ENCODE measurements at places on chromosomes 6 and 20.

- DNase-seq: no peak
Measured at GRCh38 chr6:130577178-130577919, 211.5 kb downstream of the TMEM200A start.

GRCh38 chr20:57156011-57156729 is 110.3 kb downstream of the BMP7 start:
- DNase-seq: no peak

DNA sequence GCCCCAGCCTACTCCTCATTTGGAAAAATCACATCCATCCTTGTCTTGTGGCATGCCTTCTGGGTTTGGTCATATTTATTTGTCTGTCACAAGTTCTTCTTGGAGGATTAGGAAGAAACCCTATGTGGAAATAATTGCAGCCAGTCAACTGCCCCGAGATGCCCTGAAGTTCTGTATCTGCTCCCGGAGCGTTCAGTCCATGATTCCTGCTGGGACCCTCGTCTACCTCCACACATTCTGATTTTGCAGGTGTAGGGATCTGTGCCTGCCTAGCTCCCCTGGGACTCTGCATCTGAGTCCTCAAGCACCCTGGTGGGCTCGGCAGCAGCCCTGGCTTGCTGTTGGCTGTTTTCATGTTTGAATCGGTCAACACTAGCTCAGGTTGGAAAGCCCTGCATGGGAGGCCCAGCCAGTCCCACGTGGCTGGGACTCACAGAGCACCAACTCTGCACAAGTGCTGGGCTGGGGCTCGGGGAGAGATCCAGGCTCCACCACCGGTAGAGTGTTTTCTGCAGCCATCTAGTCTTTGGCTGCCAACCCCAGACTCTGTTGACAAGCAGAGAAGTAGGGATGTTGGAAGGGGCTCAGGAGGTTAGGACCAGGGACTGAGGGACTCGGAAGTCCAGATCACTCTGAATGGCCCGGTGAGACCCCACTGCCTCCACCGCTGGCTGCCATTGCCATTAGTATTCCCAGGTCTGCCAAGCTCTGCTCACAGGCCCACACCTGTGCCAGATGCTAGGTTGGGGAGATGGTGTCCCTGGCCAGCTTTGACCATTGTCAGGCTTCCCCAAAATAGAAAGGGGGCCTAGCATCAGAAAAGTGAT is 183.5 kb upstream of the CST7 start:
- DNase-seq: no peak

- DNase-seq: no peak
Measured at GRCh38 chr20:43293068-43293786, 103.5 kb upstream of the PTPRT start.

GRCh38 chr6:73823046-73823735 is 127.2 kb downstream of the CD109 start:
- DNase-seq: no peak

GRCh38 chr20:3423126-3423525 is 15.7 kb upstream of the DNAAF9 start:
- DNase-seq: no peak

GRCh38 chr6:64220801-64221200 is 585.2 kb downstream of the PHF3 start:
- no peak for DNase-seq

DNA sequence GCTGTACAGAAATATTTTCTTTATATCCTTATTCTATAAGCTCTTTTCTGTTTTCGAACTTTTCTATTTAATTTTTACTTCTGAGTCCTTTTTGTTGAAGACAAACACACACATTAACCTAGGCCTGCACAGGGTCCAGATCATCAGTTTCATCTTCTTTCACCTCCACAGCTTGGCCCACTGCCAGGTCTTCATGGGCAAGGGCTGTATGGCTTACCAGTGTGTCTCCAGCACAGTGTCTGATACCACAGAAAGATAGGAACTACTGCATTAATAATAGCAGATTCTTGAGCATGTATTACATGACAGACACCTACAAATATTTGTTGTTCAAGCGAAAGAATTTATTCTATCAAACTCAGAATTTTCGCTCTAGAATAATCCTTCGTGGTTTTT is 24.4 kb downstream of the QKI start:
- peak; percentile 21 for DNase-seq

DNA sequence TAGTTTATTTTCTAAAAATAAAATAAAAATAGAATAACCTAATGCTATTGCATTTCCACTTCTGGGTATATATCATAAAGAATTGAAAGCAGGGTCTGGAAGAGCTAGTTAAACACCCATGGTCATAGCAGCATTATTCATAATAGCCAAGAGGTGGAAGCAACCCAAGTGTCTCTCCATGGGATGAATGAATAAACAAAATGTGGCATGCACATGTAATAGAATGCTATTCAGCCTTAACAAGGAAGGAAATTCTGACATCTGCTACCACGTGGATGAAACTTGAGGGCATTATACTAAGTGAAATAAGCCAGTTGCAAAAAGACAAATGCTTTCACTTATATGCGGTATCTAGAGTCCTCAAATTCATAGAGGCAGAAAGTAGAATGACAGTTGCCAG is 130.8 kb downstream of the TIAM2 start:
- DNase-seq: no peak

GRCh38 chr6:6635291-6635690 is 46.8 kb downstream of the LY86 start:
- DNase-seq: no peak

DNA sequence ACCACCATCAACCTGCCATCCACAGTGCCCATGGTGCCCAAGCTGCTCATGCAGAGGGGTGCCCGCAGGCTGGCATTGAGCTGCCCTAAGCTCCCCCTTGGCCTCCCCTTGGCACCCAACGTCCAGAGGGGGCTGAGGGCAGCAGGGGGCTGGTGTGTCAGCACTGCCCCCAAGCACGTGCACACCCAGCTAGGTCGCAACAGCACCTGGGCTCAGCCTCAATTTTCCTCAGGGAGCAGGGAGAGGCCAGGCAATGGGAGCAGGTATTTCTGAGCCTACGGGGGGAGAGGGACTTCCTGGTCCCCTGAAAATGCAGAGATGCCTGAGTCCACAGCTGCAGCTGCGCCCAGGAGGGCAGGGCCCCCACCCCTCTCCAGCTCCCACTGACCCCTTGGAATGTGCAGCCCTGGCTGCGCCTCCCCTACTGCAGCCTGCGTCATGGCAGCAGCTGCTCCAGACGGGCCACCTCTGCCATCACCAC is 204.2 kb downstream of the ANKRD60 start:
- no peak for DNase-seq

GRCh38 chr20:48635791-48636267 is 192.0 kb downstream of the PREX1 start:
- peak; percentile 61 for DNase-seq

DNA sequence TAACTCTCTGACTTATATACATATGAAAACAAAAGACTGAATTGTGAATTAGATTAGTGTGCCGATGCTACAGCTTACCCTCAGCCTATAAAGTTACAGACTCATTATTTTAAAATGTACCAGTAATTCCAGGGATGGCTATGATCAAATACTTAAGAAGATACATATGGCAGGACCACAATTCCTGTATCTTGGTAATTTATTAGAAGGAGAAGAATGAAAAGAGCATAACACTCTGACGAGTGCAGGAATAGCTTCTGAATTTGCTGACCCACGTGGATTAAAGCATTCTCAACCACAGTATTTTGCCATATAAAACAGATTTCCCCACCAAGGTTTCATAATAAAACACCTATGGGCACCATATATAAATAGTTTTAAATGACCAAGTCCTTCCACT is 368.5 kb upstream of the RUNX2 start:
- DNase-seq: no peak

DNA sequence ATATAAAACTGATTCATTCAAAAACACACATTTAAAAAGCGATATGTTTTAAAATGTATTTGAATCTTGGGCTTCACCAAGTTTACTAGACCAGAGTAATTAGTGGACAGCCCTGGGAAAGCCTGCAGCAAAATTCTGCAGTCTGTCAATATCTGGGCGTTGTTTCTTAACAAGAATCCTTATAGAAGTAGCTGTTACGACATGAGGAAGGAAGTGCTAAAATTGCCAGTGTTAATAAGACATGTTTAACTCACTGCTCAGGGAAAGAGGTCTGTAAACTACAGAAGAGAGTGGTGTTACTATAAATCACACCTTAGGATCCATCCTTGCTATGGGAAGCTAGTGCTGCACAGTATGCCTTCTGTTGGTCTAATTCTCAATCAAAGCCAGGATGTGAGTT is 120.6 kb downstream of the TBX18 start:
- DNase-seq: no peak

- no peak for DNase-seq
Measured at GRCh38 chr20:58014628-58015315, 213.7 kb downstream of the ANKRD60 start.

DNA sequence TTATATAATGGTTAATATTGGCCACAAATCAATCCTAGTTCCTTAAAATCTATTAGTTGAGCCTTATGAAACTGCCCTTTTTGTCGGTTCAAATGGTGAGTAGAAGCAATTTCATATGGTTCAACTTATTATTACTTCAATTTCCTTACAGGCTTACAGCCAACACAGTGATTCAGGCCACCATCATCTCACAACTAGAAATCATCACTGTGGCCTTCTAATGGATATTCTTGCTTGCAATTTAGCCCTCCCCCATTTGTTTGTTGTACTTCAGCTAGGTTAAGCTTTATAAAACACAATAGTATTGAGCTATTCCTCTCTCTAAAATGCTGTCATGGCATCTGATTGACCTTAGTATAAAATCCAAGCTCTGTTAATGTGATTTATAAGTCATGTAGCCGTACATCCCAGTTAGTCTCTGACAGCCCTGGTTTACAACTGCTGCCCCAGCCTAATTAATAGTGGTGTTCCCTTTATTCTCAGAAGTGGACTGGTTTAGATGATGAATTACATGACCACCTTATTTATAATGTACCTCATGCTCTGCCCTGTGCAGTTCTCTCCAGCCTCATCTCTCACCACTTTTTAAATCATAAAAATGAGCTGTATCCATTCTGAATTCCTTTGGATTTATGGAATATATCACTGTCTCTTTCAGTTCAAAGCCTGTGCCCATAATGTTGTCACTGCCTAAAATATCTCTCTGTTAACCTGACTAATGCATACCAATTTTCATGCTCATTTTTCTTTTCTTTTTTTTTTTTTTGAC is 36.7 kb downstream of the LAMA2 start:
- no peak for DNase-seq

GRCh38 chr6:164133095-164133494 is 718.6 kb downstream of the QKI start:
- DNase-seq: no peak

- no peak for DNase-seq
Measured at GRCh38 chr6:13261464-13261994, 66.8 kb downstream of the TBC1D7 start.

GRCh38 chr6:8420031-8420588 is 15.2 kb downstream of the SLC35B3 start:
- no peak for DNase-seq

- no peak for DNase-seq
Measured at GRCh38 chr6:99602520-99603420, 3.9 kb upstream of the PRDM13 start.

GRCh38 chr20:56735084-56735642 is 106.1 kb downstream of the TFAP2C start:
- no peak for DNase-seq

DNA sequence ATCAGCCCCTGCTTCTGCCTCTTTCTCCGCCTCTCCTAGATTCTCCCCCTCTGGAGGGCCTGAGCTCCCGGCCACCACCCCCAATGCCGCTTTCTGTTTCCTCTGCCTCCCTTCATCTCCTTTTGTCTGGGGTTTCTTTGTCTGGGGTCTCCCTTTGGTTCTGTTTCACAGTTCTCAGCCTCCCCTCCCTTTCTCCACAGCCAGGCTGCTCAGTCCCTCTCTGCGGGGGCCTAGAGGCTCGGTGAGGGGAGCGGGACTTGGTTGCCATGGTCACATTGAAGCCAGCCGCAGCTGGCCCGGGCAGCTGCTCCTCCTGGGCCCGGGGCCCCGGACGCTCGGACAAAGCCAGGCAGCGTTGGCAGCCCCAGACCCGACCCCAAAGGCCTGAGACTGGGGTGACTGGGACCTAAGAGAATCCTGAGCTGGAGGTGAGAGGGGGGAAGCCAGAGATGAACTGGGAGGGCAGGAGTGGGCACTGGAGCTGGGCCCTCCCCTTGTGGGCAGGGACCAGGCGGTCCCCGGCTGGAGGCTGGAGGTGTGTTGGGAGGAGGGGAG is 3.5 kb upstream of the DDR1 start:
- no peak for DNase-seq

- no peak for DNase-seq
Measured at GRCh38 chr6:6287415-6287814, 33.0 kb downstream of the F13A1 start.

- no peak for DNase-seq
Measured at GRCh38 chr6:16759181-16759645, 2.0 kb downstream of the ATXN1 start.

DNA sequence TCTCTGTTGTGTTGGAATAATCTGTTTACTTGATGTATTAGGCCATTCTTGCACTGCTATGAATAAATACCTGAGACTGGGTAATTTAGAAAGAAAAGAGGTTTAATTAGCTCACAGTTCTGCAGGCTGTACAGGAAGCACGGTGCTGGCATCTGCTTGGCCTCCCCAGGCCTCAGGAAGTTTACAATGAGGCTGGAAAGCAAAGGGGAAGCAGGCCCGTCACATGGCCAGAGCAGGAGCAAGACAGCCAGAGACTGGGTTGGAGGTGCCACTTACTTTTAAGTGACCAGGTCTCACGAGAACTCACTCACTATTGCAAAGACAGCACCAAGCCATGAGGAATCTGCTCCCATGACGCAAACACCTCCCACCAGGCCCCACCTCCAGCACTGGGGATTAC is 50.6 kb upstream of the FUCA2 start:
- DNase-seq: no peak

DNA sequence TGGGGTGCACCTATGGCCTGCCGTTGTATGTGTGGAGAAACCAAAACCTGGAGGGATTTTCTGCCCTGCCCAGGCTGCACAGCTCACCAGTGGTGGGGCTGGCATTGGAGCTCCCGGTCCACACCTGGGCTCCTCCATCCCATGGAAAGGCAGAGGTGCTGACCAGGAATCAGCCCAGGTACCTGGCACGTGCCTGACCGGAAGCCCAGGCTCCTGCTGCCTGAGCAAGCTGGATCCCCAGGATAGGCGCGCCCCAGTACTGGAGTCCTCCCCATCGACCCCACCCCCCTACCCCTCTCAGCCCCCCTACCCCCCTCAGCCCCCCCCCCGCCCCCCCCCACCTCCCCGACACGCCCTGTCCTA is 39.9 kb upstream of the HMGA1 start:
- no peak for DNase-seq

- DNase-seq: no peak
Measured at GRCh38 chr6:169571123-169571962, 130.5 kb downstream of the WDR27 start.

DNA sequence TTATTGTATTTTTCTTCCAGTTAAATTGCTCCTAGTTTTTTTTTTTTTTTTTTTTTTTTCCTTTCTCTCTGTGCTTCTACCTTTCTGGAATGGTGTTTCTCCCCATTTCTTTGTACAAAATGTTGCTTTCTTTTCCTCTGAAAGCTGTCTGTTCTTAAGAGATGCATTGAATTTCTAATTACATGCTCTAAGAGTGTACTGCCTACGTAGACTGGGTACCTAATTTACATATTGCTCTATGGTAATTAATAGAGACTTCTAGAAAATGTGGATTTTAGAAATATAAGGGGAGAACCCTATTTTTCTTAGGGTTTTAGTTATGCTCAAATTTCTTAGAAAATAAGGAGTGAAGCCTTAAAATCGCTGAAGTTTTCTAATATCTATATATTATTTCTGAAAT is 13.8 kb downstream of the KCNQ5 start:
- no peak for DNase-seq

GRCh38 chr6:106133040-106133439 is 46.9 kb downstream of the PRDM1 start:
- DNase-seq: no peak

GRCh38 chr6:111672761-111673450 is 67.2 kb upstream of the TRAF3IP2 start:
- no peak for DNase-seq
